ENCODE measurements at places on chromosomes 1 and 21.

- DNase-seq = peak; percentile 81
These were observed 62.9 kb upstream of the TMPRSS2 start for GRCh38 chr21:41570791-41571355.

DNA sequence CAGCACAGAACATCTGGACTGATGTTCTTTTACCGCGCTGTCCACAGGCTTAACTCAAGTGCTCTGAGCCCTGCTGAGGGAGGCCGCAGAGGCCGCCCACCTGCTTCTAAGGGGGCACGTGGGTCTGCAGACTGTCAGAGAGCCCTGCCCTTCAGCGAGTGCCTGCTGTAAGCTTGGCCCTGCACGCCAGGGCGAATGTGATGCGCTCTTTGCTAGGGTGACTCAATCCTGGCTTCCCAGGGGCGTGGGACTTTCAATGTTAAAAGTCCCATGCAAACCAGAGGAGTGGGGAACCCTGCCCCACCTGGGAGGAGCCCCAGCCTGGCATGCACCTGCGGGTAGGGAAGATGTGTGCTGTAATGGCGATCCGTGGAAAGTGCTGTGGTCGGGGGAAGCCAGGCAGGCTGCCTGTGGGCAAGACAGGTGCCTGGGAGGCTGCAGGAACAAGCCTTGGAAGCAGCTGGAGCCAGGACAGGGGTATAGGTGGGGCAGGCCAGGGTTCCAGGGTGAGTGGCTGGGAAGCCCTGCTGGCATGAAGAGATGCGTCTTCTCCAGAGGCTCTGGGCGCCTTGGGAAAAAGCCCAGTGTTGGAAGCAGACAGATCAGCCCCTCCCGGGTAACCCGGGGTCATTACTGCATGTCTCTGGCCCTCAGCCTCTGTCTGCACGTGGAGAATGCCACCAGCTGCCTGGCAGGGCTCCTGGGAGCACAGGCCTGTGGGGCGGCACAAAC, 594 bp upstream of the PANK4 start:
- peak; percentile 59 for DNase-seq

GRCh38 chr1:97904534-97904933, 16.3 kb downstream of the DPYD start:
- no peak for DNase-seq

DNA sequence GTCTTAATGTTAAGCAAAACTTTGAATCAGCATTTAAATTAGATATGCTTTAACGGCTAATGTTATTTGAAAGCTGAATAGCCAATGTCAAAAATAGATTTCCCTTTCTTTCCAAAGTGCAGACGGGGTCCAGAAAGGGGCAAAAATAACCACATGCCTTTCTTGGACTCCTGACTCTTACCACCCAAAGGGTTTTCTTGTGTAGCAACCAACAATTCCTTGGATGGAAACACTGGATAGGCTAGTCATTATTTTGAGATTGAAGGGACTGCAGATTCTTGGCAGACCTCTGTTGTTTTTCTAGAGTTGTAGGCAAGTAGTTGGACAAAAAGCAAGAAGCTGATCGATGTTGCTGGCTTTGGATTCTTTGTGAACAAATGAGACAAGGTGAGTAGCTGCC, 107.0 kb downstream of the MRPS6 start:
- DNase-seq = no peak

DNA sequence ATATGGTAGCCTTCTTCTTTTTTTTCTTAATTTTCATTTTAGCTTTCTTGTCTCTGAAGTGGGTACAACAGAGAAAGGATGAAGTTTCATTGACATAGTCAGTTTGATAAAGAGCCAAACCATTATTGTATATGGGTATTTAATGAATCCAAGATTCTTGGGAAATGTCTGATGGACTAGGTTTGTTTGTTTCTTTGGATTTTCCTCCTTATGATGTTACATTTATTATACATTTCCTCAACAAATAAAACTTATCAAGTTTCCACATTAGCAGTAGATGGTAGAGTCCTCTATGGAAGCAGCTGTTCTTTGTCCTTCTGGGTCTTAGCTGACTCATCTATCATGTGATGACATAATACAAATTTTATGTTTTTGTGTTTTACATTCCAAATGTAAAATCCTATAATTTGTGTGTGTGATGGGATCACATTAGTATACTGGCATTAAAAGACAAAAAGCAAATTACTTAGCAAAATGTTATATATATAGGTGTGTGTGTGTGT, 6.0 kb downstream of the COL24A1 start:
- no peak for DNase-seq

DNA sequence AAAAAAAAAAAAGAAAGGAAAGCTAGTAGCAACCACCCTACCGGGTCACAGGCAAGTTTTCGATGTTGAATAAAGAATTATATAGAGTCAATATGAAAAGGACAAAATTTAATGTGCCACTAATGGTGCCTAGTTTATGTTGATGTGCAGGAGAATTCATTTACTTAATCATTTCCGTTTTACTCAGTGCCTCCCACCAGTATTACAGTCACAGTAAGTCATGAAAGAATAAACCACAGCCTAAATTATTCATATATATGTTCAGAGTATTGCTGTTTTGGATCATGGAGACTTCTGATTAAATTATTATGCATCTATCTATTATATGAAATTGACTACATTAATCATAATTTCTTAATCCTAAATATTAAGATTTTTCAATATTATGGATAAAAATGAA, 35.3 kb downstream of the FNBP1L start:
- no peak for DNase-seq

DNA sequence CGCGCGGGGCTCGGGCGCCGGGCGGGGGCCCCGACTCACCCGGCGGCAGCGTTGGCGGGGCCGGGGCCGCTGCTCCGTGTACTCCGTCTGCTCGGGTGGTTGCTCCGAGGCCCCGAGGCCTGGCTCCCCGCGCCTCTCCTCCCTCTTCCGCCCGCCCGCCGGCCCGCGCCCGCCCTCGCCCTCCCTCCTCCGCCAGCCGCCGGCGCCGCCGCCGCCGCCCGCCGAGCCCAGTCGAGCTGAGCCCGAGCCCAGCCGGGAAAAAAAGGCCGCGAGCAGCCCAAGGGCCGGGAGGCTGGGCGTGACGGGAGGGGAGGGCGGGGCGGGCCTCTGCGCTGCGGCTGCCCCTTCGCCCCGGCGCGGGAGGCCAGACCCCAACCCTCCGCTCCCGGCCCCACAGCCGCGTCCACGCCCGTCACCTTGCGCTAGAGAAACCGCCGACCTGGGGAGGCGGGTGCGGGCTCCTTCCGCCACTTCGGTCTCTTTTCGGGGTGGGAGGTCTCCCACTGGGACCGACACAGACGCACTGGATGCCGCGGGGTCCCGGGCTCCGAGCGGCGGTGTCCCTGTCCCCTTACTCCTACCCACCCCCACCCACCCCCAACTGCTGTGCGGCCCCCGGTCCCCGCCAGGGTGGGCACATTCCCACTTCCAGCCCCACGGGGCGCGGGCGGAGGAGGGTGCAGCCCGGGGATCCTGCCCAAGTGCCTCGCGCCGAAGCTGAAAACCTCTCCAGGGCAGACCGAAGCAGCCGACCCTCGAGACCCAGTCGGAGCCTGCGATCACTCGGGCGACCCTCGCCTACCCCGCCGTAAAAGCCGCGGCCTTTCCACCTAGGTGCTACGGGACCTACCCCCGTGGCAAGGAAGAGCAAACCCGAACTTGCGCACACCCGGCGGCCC, at the start of gene CERS2:
Gene CERS2 (minus strand): TSS at position 256 of the 899 bp plus-strand sequence. CDS start 5,745 bp downstream, outside the sequence.
- DNase-seq = peak; percentile 89

- no peak for DNase-seq
These were observed 43.4 kb downstream of the SLC45A1 start for GRCh38 chr1:8361198-8361849.

- no peak for DNase-seq
These were observed 11.9 kb downstream of the ECE1 start for GRCh38 chr1:21278208-21278859.

GRCh38 chr1:59502009-59502691, 205.3 kb downstream of the FGGY start:
- DNase-seq = no peak

DNA sequence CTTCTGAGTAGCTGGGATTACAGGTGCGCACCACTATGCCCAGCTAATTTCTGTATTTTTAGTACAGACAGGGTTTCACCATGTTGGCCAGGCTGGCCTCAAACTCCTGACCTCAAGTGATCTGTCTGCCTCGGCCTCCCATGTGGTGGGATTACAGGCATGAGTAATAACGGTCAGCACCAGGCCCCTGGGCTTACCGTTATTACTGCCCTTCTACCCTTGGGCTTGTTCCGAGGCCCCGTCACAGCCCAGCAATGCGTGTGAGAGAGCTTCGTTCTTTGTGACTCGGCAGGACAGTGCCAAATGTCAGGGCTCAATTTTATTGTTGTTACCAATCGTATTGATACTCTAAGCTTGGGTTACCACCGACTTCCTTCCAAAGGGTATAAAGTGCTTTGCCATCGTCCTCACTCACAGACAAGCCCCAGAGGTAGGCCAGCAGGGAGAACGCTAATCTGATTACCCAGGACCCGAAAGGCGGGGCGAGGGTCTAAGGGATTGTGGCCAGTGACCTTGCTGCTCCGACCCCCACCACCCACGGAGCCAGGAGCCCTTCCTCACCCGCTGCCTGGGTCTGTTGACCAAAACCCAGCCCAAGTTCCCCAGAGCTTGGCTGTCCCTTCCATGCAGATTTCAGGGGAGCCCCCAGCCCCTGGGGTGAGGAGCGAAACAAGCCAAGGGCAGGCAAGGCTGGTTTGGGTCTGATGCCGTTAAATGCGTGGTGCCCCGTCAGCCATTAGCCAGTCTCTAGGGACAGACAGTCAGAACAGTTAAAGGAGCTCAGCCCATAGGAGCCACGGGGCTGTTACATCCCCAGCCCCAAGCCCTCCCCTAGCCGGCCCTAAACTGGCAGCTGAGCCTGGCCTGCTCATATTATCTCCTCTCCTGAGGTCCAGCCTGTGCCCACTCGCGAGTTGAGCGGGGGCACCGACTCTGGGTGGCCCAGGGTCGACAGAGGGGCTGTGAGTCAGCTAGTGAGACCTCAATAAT, 54.9 kb upstream of the CASZ1 start:
- no peak for DNase-seq

- no peak for DNase-seq
These were observed 2.6 kb upstream of the DDR2 start for GRCh38 chr1:162629651-162630050.
